Keratinocyte (primary cell): ENCODE measurements at places on chromosomes 1 and 21. TPM values are rescaled to one million over a fixed set of nuclear protein-coding genes. Genes with fewer than 3 reads are reported as not detected.

DNA sequence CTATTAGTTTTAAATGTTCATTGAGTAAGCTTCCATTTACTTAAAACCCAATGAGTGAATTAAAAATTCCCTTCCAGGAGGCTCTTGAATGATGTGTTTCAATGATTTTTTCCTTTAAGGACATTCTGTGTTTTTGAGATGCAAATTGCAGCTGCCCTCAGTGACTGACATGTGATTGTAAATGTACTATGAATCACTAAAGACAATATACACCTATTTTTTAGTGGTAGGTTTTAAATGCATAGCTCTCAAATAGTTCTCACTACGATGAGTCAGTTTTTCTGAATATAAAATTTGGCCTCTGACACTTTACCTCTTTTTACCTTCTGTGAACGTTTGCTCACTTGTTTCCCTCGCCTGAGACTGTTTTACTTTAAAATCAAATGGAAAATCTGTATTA is 204.7 kb downstream of the BARHL2 start:
- no peak for DNase-seq

GRCh38 chr1:175078629-175079028 is 11.0 kb downstream of the TNN start:
- DNase-seq = no peak

DNA sequence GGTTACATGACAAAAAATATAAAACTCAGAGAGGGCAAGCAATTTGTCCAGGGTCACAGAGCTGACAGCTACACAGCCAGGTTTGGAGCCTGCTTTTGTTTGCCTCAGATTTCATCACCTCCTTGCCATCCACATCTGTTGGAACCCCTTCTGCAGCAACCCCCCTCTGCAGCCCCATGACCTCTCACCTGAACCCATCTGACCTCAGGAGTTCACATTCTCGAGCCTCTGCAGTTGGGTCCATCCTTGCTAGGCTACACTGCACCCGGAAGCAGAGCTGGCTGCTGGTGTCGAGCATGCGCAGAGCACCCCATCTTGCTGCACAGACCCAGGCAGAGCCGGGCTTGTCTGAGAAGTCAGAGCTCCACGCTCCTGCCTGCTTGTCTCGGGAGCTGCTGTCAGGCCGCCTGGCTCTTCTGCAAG is 10.0 kb downstream of the C1QB start:
- DNase-seq = no peak

GRCh38 chr1:184682956-184683355 is 71.7 kb downstream of the EDEM3 start:
- no peak for DNase-seq

DNA sequence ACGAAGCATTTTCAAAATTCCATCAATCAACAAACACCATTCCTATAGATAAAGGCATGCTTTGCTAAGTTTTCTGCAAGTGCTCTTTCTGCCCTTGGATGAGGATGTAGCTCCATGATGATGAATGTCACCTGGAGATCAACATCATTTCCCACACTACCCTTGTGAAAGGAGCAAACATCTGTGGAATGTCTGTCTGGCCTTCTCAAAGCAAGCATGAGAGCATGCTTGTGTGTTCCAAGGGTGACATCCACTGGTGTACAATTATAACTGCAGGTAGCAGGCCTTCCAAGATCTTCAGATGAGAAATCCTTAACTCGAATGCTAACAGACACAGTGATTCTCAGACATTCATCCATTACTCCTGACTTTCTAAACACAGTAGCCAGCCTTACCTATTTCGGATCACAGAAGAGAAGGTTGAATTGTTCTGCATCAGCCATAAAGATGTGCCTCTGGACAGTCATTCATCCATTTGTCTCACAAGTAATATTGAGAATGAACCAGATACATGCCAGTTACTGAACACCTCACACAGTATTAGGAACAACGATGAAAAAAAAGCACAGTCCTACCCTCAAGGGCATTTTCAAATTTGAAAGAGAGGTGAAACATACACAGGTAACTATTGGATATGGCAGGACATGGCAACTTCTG is 162.4 kb downstream of the TPR start:
- DNase-seq = peak; percentile 86

- DNase-seq = no peak
These were observed 7.9 kb downstream of the SLAMF1 start for GRCh38 chr1:160638926-160639325.

DNA sequence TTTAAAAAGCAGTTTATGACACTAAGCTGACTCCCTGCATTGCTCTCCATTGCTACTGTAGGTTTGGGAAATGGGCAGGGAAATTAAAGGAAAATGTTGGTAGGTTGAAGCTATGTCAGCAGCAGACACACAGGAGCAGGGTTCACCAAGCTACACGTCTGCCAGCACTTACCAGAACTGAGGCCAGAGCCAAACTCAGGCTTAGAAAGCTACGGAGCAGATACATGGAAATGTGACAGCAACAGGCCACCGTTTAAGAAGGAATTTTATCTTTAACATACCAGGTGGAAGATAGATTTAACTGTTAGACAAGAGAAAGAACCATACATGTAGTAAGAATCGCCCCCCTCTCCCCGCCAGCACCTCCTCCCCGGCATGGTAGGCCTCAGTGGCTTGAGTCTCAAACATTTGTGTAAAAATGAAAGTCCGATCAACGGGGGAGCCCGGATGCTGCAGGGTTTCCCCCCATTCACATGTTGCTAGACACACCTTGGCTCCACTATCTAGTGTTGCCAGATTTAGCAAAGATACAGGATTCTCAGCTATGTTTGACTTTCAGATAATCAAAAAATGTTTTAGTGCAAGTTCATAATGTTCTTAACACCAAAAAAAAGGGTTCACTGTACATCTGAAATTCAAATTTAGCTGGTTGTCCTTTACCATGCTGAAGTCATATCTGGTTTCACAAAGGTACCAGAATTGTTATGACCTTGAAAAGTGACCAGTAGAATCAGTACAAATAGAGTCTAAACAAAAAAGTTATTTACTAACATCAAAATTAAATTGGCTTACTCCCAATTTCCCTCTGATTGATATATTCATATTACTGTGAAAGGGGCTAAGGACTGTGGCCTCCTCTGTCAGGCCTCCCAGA is 6.7 kb downstream of the OR2T11 start:
- no peak for DNase-seq

- DNase-seq = no peak
These were observed 32.7 kb downstream of the XCL1 start for GRCh38 chr1:168608796-168609715.

- no peak for DNase-seq
These were observed at the start of gene LYPLAL1 for GRCh38 chr1:219173758-219174459. LYPLAL1 (plus strand) TSS chr1:219173878; CDS start chr1:219173891, 13 bp downstream.

DNA sequence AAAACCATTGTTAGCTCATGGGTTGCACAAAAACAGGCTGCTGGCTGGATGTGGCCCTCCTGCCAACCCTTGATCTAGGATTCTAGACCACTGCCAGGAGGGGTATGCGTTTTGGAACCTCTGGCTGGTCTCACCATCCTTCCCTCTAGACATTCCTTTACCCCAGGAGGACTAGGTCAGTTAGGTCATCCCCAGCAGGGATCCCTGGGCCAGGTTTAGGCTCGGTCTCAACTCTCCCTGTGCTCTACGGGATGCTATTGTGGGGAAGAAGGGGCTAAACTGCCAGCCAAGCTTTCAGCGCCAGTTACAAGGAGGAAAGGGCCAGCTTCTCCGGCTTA is 22.7 kb downstream of the SLC2A1 start:
- DNase-seq = no peak

DNA sequence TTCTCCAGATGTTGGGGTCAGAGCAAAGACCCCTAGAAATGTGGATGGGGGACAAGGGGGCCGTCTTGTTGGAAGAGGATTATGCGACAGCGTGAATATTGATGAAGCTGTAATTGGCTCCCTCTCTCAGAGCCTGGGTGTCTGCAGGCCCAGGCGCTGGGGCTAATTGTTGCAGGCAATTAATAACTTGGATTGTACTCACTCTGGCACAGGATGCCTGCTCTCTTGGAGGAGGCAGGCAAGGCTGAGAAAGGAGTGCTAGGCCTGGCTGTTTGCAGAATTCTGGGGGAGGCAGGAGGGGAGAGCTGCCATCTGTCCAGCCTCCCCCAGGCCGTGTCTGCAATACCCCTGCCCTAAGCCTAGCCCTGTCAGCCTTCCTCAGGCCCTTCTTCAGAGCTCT is 4.1 kb upstream of the DISP3 start:
- no peak for DNase-seq

DNA sequence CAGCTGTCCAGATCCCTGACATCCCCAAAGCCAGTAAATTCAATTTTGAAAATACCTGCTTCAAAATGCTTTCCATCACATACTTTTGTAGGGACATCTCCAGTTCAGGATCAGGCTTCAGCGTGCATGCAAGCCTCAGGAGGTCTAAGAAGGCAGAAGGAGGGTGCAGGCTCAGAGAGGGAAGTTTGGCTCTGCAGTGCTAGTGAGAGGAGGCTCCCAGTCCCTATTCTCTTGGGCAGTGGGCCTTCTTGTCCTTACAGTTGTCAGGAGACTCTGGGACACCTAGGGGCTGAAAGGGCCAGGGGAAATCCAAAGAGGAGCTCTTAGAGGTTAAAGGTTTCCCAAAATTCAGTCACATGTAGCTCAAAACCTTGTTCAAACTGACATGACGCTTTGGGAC is 20.1 kb downstream of the ADCY10 start:
- no peak for DNase-seq

- no peak for DNase-seq
These were observed 5.9 kb downstream of the PLOD1 start for GRCh38 chr1:11940260-11940921.

DNA sequence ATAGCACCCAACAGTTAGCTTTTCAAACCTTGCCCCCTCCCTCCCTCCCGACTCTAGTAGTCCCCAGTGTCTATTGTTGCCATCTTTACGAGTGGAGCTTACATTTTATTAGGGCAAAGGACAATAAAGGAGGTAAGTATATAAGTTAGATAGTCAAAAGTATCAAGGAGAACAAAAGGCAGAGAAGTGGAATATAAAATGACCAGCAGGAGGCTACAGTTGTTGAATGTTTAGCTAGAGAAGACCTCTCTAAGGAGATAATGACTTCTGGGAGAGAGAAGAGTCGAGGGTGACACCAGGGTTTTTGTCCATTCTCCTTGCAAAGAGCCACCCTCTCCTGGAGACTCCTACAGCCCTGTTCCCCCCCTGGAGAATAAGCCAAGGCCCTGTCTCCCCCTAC is 48.7 kb downstream of the SYT6 start:
- DNase-seq = no peak

- no peak for DNase-seq
These were observed 23.5 kb upstream of the C2CD2 start for GRCh38 chr21:41977034-41977950.

DNA sequence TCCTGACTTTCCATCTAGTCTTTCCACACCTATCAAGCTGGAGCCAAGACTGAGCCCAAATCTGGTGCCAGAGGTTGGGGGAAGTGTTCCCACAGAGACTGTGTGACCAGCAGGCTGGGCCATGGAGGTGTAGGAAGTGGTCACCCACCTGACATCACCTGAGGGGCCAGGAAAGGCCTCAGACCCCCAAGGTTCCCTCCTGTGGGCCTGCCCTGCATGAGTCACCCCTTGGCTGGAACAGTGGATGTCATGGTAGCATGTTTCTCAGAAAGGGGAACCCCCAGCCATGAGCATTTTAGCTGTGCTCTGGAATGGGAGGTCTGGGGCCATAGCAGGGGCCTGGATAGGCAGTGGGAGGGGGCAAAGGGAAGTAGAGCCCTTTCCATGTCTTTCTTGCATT is 5.7 kb upstream of the TNFRSF8 start:
- no peak for DNase-seq

DNA sequence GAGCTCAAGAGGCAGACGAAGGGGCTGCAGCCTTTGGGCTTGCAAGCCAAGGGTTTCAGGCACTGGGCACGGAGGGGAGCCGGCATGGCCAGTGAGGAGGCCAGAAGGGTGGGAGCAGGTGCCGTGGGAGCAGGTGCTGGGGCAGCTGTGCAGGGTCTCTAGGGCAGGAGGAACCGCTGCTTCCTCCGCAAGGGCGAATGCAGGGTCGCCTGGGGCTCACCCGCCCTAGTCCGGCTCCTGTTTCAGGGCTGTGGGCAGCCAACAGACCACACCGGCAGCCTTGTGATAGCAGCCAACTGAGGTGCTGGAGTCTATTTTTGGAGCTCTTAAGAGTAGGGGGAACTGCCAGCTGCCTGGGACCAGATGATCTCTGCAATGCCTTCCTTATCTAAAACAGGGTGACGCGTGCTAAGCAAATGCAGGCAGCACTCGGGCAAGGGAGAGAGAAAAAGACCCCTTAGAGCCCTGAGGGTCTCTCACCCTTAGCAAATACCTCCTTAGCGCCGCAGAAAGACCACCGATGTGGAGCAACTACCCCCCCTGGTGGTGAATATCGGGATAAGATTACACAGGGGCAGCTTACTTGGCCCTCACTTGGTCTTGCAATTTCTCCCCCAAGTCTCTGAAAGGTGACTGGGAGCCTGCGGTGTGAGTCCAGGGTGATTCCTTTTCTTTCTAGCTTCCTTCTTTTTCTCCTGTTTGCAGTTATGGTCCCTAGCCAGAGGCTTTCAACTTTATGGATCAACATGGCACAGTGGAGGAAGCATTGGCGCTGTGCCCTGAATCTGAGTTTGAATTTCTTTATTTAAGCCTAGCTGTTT is 20.7 kb upstream of the MAPKAPK2 start:
- no peak for DNase-seq

DNA sequence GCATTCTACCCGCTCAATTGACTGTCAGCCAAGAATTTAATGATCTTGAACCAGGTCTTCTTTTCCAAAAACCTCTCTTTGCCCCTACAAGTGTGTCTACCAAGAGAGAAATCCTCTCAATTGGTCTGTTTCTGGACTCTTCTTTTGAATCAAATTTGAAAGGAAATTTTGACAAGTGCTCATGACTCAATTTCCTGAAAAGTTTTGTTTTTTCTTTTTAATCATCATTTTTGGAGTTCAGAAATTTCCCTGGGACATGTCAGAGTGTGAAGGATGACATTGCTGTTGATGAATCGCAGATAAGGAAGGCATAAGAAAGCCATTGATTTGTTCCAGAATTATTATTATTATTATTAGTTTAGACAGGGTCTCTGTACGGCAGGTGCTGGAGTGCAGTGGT is 88.2 kb upstream of the AKT3 start:
- no peak for DNase-seq

DNA sequence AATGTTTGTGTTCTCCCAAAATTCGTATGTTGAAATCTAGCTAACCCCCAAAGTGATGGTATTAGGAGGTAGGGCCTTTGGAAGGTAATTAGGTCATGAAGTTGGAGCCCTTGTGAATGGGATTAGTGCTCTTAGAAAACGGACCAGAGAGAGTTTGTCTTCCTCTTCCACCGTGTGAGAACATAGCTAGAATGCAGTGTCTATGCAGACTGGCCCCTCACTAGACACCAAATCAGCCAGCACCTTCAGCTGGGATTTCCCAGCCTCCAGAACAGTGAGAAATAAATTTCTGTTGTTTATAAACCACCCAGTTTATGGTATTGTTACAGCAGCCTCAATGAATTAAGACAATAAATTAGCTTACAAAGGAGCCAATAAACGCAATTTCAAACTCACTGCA is 58.0 kb downstream of the KIAA0319L start:
- no peak for DNase-seq

The CFH gene
- polyA plus RNA-seq = 1.7 to 7.4 TPM (median 3.7 TPM) in 3 replicates

The PLA2G2F gene
- polyA plus RNA-seq = 0.26 to 0.31 TPM (median 0.26 TPM) in 3 replicates

The ETS2 gene
- polyA plus RNA-seq = 58.5 to 61.4 TPM (median 60.3 TPM) in 3 replicates

The NID1 gene
- 1.6 to 2.5 TPM (median 1.8 TPM) in 3 replicates for polyA plus RNA-seq

The EFCAB14 gene
- 47.8 to 61.8 TPM (median 59.9 TPM) in 3 replicates for polyA plus RNA-seq

The BCAR3 gene
- polyA plus RNA-seq = 51.2 to 95.4 TPM (median 77.2 TPM) in 3 replicates

The KCNQ4 gene
- polyA plus RNA-seq = 0.02 to 0.03 TPM in 2 of 3 replicates, not detected in the other

The GPA33 gene
- not detected in 3 replicates for polyA plus RNA-seq

The YBX1 gene
- polyA plus RNA-seq = 630 to 1,162 TPM (median 1,066 TPM) in 3 replicates

The CLCA4 gene
- 0.59 to 6.1 TPM (median 1.5 TPM) in 3 replicates for polyA plus RNA-seq

The FHAD1 gene
- polyA plus RNA-seq = 0.09 to 0.18 TPM (median 0.12 TPM) in 3 replicates

The REN gene
- 0.05 TPM in 1 of 3 replicates, not detected in the others for polyA plus RNA-seq

The ASPM gene
- polyA plus RNA-seq = 2.1 to 10.0 TPM (median 5.3 TPM) in 3 replicates

The CFAP141 gene
- polyA plus RNA-seq = not detected in 3 replicates
